ENCODE measurements at places on chromosomes 4 and X.

GRCh38 chr4:177351622-177352244 lies 42.1 kb downstream of the NEIL3 start:
- no peak for DNase-seq

- DNase-seq = no peak
Observed at GRCh38 chrX:26442340-26442739, 226.4 kb downstream of the MAGEB5 start.

DNA sequence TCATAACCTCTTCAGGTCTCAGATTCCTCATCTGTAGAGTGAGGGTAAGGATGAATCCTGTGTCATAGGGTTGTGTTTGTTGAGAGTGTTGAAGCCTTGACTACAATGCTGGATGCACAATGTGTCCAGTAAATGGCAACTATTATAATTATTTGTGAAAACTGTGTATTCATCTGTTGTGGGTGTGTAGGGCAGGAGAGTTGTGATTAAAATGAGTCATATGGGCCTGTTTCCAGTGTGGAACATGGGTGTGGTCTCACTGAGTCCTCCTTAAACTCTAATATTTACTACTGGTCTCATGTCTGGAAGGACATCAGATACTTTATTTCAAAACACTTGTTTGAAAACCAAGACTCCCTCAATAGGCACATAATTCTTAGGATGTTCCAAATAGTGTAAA lies 208.5 kb upstream of the CASK start:
- DNase-seq = no peak

DNA sequence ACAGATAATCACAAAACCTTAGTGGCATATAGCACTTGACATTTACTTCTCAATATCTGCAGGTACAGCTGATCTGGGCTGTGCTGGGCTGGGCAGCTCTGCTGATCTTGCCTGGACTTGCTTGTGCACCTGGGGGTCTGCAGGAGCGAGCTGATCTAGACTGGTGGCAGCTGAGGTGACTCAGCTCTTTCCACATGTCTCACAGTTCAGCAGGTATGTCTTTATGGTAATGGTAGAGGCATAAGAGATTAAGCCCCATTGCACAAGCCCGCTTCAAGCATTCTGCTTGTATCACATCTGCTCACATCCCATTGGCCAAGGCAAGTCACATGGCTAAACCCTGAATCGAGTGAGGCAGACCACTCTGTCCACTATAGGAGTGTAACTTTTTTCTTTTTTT lies 506.7 kb downstream of the BCOR start:
- no peak for DNase-seq

DNA sequence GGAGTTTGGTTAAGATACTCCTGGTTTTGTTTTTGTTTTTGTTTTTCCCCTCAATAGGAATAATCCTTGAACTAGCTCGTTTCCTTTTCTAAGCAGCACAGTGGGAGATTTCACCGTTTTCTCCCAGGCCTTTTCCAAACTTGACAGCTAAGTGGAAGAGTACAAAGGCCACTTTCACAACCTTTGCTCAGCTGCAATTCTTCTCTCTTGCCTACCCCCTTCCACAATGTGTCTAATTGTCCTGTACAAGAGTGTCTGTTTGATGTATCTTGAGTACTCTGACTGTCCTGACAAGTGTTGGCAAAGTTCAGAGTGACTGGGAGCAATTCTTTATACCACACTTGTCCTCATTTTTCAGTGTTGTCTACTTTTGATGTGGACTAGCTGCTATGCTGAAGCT lies 674.3 kb upstream of the AMOT start:
- no peak for DNase-seq

GRCh38 chr4:119211867-119212233 lies 663 bp upstream of the USP53 start:
- no peak for DNase-seq

- DNase-seq = no peak
Observed at GRCh38 chr4:22179124-22179874, 230.7 kb upstream of the KCNIP4 start.

DNA sequence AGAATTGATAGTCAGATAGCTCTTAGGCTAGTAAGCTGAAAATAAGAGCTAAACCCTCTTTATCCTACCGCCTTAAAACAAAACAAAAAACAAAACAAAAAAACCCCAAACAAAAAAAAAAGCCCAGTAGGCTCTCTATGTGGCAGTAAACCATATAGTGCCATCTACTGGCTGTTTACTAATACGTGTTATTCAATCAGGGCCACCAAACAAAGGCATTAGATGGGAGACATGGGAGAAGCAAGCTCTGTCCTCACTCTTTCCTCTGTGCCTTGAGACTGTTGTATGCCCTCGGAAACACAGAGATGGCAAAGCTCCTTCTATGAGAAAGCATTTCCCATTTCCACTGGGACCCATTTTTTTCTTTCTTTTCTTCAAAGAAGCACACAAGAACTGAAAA lies 148.8 kb upstream of the MID1 start:
- DNase-seq = no peak

DNA sequence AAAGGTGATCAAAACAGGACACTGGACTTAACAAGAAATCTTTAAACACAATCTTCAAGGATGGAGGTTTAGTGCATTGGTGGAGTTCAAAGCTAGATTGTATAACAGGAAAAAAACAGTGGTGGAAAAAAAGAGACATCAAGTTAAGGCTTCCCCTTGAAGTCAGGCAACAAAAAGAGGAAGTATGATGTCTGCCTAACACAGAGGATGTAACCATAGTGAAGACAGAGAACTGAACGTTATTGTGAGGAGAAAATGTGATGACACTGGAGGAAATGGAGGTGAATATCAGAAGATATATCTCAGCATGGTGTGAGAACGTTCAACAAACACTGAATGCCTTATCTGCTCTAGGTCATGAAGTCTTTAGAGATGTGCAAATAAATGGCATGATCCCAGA lies 192.4 kb upstream of the AR start:
- no peak for DNase-seq

- no peak for DNase-seq
Observed at GRCh38 chrX:45063319-45064095, 137.2 kb downstream of the DIPK2B start.

GRCh38 chrX:129721870-129722269 lies 16.9 kb upstream of the XPNPEP2 start:
- no peak for DNase-seq

GRCh38 chrX:45714866-45715265 lies 514.2 kb upstream of the DIPK2B start:
- no peak for DNase-seq

DNA sequence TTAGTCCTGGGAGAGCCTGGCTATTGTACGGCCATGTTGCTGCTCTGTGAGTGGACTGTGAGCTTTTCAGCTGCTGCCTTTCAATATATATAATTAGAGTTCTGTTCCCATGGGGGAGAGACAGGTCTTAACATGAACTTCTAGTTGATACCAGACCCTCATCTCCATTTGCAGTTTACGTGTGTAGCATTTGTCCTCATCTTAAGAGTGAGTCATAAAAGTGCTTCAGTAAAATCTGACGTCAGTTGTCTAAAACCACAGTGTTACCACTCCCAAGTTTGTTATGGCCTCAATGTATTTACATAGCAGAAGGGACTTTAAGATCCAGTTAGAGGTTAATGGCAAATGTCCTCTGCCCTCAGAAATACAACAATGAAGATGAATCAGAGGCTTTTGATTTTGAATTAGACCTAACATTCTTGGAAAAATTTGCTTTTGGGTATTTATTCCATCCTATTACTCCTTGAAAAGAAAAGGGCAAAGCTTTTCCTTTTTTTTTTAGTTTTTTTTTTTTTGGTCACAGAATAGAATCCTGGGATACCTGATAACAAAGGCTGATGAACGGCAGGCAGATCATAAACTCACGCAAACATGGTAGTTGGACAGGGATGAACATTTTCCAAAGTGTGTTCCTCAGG lies 38.6 kb downstream of the PHOX2B start:
- DNase-seq = peak; percentile 77

DNA sequence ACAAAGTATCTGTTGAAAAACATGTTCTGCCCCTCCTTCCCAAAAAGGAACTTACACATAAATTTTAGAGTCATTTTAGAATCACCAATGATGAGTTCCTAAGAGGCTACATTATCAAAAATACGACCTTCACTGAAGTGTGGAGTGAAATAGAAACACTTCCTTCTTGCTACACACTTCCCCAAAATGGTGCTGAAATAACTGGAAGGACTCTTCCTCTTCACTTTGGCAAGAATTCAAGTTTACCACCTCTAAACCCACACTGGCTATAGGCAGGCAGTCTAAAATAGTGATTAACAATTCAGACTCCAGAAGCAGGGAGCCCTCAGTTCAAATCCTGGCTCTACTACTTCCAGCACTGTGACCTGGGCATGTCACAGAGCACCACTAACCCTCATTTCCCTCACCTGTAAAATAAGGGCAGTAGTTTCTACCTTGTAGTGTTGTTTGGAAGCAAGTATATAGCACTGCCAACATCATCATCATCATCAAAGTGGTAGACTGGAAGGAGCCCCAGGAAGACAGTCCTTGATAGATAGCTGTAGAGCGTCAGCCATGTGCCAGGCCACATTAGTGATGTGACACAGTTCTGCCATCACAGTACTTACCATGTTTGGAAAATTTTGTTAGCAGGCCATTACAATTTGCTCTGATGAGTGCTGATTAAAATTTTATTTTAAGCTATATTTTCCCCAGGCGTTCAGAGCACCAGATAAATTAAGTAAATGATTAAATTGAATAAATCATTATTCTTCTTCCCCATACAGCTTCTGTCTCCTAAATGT lies 103.3 kb downstream of the PARM1 start:
- no peak for DNase-seq

DNA sequence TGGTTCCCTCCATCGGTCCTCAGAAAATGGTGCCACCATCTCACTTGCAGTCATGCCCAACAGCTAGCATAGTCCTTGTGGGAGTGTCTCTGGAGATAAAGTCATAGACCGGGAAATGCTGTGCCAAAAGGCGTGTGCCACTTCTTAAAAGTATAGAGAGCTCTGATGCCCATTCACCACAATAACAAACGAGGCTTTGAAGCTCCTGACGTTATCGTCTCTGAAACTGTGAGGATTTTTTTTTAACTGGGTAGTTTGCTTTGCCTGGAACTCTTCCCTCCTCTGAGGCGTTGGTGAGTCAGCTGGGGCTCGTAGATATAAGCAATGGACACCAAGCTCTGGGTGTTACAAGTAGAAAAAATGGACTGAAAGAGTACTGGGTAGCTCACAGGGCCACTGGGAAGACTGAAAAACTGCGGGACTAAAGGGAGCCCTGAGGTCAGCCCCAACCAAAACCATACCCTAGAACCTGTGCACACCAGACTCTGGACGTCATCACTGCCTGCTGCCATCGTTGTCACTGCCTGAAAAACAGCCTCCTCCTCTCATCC lies 89.4 kb upstream of the TRIM2 start:
- no peak for DNase-seq

DNA sequence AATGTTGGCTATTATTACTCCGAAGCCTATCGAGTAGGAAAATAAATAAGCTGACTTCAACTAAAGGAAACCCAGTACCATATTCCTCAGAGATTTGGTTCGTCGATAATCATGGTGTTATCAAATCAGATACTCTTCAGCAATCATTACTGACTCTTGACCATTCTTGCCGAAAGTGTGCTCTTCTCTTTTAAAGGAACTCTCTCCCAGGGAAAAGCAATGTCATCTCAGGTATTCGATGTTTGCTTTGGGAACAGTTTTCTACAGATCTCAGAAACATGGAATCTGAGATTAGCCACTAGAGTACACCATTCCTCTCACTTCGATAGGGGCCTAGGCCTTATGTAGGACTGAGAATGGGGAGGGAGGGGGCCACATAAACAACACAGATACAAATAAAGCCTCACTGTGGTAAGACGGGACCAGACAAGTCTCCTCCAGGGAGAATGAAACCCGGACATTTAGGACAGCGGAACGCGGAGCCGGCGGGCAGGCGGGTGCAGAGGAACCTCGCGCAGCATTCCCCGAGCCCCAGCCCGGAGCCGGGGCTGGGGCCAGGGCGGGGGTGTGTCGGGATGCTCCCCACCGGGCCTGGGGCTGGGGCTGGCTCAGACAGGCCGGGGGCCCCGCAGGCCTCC lies 581 bp downstream of the DNAJB14 start:
- DNase-seq = no peak

GRCh38 chrX:19805046-19805690 lies 82.2 kb downstream of the SH3KBP1 start:
- no peak for DNase-seq

DNA sequence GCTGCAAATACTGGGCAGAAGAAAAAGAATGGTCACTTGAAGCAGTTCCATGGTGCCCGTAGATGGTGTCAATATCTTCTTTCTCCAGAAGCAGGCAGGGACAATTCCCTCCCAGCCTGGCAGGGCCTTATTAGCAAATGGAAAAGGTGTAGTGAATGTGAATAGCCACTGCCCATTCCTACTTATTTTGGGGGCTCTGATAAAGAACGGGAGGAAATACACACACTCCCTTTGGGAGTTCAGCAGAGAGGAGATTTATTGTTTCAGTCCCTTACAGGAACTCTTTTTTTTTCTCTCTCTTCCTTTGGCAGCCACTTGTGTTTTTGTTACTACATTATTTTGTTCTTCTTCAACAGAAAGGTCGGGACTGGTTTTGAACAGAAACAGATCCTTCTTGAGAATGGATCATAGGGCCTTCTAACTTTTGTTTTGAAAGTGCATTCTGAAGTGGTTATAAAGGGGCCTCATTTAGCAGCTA lies at the start of gene EMCN:
TSS of gene EMCN (minus strand) at position 159 of the 478 bp plus-strand sequence. CDS start at position 51, 108 bp downstream.
- no peak for DNase-seq

GRCh38 chr4:5256421-5256820 lies 205.1 kb downstream of the STK32B start:
- DNase-seq = no peak

DNA sequence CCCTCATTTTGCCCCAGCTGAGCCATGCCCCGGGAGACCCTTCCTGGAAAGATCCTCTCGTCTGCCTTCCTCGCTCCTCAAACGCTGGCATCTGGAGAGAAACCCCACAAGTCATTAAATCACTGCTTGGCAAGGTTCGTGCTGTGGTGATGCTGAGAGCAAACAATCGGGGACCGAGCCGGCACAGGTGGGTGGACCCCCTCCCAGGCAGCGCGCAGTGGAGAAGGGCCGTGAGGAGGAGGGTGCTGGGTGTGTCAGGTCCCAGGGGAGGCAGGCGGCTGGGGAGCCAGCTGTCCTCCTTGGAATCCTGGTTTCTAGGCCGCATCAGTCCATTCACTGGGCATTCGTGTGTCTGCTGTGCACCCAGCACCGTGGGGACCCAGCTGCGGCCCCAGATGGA lies 64.9 kb upstream of the PSAPL1 start:
- no peak for DNase-seq
